ENCODE measurements at places on chromosomes 12 and 14.

DNA sequence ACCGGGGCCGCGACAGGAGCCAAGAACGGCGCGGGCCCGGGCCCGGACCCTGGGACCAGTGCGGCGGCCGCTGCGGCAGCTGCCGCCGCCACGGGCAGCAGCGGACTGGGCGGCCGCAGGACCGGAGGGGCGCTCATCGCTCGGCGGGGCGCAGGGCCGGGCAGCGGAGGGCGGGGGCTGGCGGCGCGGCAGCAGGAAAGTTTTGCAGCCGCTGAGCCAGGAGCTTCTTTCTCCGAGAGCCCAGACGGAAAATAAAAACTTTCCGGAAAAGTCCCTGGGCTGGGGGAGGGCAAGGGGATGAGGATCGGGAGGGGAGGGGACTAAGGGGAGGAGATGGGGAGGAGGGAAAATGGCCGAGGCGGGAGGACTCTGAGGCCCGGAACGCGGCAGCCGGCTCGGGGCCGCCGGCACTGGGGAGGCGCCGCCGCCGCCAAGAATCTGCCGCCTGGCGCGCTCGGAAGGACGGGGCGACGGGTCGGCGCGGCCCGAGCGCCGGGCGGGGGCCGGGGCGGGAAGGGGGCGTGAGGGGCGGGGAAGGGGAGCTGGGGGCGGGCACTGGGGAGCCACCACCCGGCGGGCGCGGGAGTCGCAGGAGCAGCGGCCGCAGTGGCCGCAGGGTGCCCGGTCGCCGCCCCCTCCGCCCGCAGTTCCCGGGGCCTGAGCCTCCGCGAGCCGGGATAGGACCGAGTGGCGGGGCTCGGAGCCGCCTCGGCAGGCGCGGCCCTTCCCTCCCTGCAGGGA is at the start of gene PRKD1:
TSS of gene PRKD1 (minus strand) at position 472 of the 741 bp plus-strand sequence.
- peak; percentile 69 for DNase-seq

- DNase-seq, result peak; percentile 53
Observed at GRCh38 chr14:69574263-69574953, at the start of gene CCDC177. TSS of gene CCDC177 (minus strand) at chr14:69574871. CDS start at chr14:69573622, 1,249 bp downstream.

GRCh38 chr12:22715254-22715653 is 90.3 kb downstream of the ETNK1 start:
- no peak for DNase-seq

GRCh38 chr14:102929241-102930137 is 7.0 kb downstream of the AMN start:
- no peak for DNase-seq

DNA sequence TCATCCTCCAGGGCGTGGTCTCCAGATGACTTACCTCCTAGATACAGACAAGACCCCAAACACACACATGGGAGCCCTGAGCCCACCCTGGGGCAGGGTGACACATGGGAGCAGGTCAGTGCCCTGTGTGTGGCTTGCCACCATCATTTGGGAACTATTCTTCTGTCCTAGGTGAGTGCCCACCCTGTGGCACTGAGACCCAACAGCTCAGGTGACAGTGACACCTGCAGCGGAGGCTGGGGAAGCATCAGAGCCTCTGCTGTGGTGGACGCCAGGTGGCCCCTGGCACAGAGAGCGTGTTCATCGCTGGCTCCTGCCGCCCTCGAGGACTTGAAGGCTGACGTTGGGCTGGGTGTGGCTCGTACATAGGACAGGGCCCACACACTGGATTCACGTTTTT is 23.0 kb downstream of the SFSWAP start:
- DNase-seq, result no peak

DNA sequence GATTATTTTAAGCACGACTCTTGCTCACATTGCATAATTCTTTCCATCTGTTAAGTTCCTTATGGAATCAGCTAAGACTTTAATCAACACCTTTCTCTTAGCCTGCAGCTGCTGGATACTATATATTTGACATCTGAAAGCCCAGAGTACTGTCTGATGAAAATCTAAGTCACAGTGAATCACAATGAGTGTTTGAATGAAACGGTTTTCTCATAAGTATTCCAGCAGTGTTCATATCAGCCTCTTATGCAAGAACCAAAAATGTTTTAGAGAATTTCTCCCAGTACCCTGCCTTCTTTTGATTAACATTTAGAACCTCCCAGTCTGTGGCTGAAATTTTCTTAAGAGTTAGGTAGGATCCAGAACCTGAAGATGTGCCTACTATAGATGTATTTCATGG is 55.6 kb downstream of the FRMD6 start:
- DNase-seq, result no peak

GRCh38 chr14:55238019-55238680 is 33.1 kb upstream of the FBXO34 start:
- no peak for DNase-seq

DNA sequence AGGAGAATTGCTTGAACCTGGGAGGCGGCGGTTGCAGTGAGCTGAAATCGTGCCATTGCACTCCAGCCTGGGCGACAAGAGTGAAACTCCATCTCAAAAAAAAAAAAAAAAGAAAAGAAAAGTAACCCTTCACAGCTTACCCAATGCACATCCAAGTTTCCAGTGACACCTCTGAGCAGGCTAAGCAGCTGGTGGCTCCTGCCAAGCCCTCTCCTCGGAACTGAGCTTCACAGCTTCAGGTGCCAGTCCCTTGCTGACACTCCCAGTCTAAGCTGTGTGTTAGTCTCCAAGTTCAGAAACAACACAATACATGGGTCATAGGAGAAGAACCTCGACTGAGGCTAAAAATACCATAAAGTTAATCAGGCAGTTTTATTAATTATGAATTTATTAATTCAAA is 7.9 kb downstream of the CD9 start:
- no peak for DNase-seq

DNA sequence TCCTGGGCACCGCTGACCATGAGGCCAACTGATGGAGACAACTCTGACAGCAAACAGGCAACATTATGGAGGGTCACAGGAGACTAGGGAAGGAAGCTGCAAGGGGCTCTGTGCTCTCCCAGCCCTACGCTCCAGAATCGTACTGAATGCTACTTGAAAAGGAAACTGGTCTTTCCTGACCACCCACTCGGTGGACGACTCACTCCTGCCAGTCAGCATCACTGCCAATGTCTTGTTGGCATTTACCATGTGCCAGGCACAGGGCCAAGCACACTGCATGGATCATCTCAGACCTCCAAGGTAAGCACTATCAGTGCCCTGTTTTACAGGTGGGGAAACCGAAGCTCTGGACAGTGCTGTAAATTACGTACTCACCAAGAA is 38.0 kb downstream of the CCDC85C start:
- DNase-seq, result no peak

- no peak for DNase-seq
Observed at GRCh38 chr12:38664661-38665269, 240.6 kb downstream of the CPNE8 start.

DNA sequence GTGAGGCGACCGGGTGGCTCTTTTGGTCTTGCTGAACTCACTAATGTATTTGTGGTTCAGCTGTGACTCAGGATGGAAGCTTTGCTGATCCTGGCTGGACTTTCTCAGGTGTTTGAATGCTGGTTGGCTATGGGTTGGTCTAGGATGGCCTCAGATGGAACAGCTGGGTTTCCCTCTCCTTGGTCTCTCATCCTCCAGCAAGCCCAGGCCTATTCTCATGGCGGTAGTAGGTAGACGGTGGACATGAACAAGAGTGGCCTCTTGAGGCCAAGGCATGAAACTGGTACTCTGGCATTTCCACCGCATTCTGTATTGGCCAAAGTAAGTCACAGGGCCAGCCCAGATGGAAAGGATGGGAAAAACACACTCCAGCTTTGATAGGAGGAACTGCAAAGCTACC is 11.8 kb upstream of the POLR3B start:
- DNase-seq, result no peak

GRCh38 chr12:51521554-51522276 is 69.3 kb upstream of the SCN8A start:
- no peak for DNase-seq

DNA sequence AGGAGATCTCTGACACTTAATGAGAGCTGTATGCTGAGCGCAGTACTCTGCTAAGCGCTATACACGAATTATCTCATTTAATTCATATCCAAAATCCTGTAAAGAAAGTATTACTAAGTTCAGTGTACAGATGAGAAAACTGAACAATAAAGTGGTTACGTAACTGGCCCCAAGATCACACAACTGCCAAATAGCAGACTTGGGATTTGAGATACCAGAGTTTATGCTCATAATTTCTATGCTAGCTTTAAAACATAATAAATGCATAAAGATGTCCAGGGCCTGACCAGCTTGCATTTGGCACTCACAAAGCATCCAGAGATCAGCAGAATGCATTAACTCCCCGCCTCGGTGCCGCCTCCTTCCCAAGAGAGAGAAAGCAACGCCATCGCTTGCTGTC is 83.2 kb upstream of the PWP1 start:
- DNase-seq, result no peak

DNA sequence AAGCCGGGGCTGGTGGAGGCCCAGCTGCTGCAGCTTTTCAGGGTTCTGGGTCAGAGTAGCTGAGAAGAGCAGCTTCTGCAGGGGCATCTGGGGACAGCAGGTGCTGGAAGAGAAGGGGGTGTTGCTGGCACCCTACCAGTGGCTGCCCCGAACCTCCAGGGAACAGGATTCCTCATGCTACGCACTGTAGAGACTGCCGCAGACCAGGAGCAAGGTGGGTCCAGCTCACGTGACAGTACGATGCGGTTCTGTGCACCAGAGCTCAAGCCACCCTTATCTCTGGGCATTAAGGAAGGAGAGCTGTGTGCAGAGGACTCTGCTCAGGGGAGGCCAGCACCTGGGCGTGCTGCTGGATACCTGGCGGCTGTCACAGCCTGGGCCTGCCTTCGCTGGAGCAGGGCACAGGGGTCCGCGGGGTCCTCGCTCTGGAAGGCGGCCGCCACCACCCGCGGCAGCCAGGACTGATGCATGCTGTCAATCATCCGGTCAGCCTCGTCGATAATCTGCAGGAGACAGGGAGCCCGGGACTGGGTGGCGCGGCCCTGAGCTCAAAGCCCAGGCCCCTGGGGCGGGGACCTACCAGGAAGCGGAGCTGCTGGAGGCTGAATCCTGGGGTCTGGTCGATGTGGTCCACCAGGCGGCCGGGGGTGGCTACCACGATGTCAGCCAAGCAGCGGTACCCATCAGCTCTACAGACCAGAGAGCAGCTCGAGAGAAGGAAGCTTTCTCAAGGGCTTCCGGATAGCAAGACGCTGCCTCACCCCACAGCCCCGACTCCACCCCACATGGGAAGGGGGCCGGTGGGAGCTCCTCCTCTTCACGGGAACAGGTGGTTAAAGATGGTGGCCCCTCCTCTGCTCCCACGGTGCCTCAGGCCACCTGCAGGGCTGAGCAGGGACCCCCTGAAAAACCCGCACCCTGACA is 2.9 kb downstream of the DDX51 start:
- DNase-seq, result no peak

GRCh38 chr14:89507926-89508460 is 91.0 kb upstream of the FOXN3 start:
- no peak for DNase-seq

DNA sequence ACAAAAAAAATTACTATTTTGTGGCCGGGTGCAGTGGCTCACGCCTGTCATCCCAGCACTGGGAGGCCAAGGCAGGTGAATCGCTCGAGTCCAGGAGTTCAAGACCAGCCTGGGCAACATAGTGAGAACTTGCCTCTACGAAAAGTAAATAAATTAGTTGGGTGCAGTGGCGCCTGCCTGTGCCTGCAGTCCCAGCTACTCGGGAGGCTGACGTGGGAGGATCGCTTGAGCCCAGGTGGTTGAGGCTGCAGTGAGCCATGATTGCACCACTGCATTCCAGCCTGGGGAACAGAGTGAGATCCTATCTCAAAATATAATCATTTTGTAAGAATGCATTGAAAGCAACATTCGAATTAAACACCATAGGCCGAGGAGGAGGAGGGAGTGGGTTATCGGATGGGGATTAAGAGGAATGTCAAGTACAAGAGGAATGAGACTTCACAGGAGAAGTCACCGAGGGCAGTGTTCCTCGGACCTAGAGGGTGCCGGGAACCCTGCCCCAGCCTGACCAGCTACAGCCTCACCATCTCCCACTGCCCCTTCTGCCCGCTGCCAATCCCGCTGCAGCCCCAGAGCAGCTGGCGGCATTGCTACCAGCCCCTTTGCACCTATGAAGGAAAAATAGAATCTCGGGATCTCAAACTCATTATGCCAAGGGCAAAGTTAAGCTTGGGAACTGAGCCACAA is 32.6 kb upstream of the AACS start:
- DNase-seq, result no peak

GRCh38 chr14:99287269-99287942 is 15.4 kb upstream of the BCL11B start:
- DNase-seq, result no peak

DNA sequence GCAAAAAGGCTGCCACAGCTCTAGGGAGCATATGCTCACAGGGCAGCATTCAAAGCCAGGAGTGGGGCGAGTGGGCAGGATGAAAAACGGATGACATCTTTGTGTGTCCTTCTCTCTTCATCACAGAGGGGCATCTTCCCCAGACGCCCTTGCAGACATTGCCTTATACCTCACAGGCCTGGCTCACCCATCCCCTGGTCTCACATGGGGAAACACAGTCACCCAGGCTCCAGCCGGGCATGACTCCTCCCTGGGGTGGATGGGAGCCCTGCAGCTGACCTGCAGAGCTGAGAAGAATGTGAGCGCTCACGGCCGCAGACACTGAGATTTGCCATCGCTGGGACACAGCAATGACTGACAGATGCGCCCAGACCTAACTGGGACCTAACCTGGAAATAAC is 7.2 kb upstream of the FBRSL1 start:
- DNase-seq, result no peak

GRCh38 chr14:20219033-20219432 is 4.5 kb upstream of the OR11H6 start:
- no peak for DNase-seq

DNA sequence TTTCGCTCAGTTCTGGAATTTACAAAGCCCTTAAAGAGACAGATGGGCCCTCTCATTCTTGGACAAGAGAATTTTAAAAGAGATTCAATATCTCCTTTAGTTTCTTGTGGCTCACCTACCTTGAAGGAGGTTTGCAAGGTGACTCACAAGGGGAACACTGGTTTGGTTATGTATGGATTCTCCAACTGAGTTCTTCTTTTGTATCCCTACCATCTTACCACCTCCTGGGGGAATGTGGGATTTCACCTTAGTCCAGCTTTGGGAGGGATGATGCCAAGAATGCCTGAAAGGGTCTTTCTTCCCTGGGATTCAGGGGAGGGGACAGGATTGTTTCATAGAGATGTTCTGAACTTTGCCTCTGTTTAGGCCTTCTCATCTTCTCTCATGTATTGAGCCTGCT is 3.7 kb downstream of the PPP4R4 start:
- DNase-seq, result no peak

DNA sequence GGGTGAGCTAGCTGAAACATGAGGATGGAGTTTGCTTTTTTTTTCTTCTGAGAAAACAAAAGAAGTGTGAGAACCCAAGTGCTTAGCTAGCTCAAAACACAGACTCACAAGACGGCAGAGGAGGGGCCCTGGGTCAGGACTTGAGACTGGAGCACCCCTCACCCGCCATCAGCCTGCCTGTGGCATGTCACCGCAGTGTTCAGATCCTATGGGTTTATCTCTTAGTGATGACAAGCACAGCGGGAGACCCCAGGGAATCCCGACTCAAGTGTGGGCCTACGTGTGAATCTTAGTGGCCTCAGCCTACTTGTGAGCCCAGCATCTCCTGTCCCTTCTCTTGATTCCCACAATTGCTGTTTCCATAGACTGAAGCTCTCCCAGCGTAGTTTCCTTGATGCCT is 22.9 kb downstream of the DYRK4 start:
- DNase-seq, result no peak

- no peak for DNase-seq
Observed at GRCh38 chr12:14999021-14999694, 26.3 kb downstream of the PDE6H start.

GRCh38 chr12:10191865-10192264 is 13.0 kb downstream of the TMEM52B start:
- no peak for DNase-seq

GRCh38 chr14:96057738-96058137 is 18.6 kb downstream of the C14orf132 start:
- DNase-seq, result no peak
